ENCODE measurements at places on chromosomes 3 and 15. TPM values are rescaled to one million over a fixed set of nuclear protein-coding genes. Genes with fewer than 3 reads are reported as not detected.

UPK1B gene
- total RNA-seq, result not detected

C3orf49 gene
- not detected for total RNA-seq

TMEM45A gene
- 4.0 TPM for total RNA-seq

SLC22A14 gene
- total RNA-seq, result 0.14 TPM

P2RY13 gene
- not detected for total RNA-seq

TMC3 gene
- total RNA-seq, result not detected

CISH gene
- total RNA-seq, result 0.28 TPM

SYNPR gene
- total RNA-seq, result not detected
